ENCODE measurements at places on chromosomes 13 and 19.

DNA sequence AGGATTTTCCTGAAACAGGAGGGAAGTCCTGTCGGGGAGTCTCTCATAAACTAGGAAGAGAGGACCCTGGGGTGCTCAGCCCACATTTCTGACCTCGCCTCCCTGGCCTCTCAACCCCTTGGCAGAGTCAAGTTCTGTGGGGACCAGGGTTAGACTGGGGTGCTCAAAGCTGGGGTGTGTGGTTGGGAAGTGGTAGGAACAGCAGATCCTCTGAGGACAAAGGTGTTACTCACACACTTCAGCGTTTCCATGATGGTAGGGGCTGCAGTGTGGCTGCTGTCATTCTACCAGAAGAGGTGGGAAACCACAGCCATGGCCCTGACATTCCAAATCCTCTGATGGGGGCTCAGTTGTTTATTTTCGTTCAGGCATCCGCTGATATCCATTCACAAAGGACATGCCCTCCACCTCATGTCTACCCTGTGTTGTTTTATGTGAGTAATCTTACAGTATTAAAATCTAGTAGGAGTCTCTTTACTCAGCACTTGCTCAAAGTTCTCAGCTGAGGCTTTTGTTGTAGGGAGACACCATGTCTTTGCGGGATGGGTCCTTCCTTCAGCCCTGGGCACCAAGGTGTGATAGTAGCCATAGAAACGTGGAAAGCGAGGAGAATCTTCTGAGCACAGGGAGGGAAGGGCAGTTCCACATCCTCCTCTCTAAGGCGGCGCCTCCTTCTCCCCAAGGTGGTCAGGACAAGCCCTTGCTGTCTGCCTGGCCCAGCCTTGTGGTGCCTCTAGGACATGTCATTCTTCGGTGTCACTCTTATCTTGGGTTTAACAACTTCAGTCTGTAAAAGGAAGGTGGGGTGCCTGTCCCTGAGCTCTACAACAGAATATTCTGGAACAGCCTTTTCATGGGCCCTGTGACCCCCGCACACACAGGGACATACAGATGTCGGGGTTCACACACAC is 1.5 kb downstream of the KIR2DL3 start:
- DNase-seq = no peak

DNA sequence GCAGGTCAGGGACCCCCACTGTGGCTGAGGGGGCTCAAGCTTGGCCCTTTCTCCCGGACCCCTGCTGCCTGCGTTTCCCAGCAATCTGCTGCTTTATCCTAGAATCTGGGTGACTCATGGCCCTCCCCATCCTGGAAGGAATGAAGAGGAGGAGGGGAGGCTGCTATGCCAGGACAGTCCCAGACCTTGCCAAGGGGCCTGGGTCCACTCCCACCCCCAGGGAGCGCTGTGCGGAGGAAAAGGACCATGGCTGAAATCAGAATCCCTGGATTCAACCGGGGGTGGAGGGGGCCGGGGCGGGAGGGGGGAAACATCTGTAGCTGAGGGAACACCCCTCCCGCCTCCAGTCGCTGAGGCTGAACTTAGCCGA is 20.5 kb downstream of the ZNF114 start:
- peak; percentile 62 for DNase-seq

DNA sequence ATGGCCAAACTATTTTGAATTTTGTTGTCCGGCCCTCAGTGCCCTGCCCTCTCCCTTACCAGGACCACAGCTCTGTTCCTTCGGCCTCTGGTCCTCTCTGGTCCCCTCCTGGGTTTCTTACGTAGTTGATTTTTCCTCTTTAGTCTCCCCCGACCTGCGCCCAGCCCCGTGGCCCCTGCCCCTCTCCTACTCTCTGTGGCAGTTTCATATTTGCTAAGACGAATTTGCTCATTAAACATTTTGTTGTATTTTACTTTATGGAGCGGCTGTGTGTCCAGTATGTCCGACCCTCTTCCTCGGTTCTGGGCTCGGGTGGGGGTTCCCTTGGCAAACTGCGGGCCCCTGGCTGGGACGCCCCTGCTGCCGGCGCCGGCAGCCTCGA is 576 bp upstream of the EPN1 start:
- no peak for DNase-seq

DNA sequence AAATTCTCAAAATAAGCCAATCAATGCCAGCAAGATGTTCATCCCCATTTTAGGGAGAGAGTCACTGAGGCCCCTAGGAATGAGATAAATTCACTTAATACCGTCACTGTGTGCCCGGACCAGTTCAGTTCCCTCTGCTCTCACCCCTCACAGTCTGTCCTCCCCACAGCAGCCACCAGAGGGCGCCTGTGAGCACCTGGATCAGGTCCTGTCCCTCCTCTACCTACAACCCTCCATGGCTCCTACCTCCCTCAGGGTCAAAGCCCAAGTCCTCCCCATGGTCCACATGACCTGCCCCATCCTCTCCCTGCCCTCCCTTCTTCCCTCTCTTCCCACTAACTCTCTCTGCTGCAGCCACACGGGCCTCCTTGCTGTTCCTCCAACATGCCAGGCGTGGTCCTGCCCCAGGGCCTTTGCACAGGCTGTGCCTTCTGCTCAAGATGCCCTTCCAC is 42.0 kb upstream of the NFIC start:
- DNase-seq = no peak

Measured in 8988T (cell line).